Mesendoderm (in vitro differentiated cells): ENCODE measurements at places on chromosomes 6 and 20.

GRCh38 chr6:16730738-16731477 lies 30.4 kb downstream of the ATXN1 start:
- DNase-seq, result no peak

- peak; percentile 50 for DNase-seq
Measured at GRCh38 chr6:148885925-148886845, 139.4 kb downstream of the UST start.

DNA sequence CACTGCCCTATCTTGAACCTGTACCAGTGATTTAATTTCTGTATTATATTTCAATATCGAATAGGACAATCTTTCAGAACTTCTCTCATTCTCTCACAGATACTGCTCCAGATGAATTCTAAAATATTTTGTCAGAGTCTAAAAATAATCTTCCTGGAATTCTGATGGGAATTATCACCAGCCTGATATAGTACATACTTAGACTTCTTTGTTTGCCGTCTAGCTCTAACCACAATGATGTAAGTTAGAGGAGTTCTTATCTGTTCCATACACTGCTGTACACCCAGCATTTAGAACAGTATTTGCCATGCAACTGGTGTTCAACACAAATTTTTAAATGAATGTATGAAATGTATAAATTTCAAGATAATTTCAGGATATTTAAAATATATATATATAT lies 1.3 kb upstream of the HUS1B start:
- DNase-seq, result no peak

DNA sequence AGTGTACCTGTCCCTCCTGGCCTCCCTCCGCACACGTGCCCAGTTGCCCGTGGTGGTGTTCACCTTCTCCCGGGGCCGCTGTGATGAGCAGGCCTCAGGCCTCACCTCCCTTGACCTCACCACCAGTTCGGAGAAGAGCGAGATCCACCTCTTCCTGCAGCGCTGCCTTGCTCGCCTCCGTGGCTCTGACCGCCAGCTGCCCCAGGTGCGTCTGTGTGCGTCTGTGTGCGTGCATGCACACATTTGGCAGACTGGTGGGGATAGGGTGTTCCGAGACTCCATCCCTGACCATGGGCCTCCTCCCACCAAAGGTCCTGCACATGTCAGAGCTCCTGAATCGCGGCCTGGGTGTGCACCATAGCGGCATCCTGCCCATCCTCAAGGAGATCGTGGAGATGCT lies 4.9 kb downstream of the SKIC2 start:
- DNase-seq, result no peak

DNA sequence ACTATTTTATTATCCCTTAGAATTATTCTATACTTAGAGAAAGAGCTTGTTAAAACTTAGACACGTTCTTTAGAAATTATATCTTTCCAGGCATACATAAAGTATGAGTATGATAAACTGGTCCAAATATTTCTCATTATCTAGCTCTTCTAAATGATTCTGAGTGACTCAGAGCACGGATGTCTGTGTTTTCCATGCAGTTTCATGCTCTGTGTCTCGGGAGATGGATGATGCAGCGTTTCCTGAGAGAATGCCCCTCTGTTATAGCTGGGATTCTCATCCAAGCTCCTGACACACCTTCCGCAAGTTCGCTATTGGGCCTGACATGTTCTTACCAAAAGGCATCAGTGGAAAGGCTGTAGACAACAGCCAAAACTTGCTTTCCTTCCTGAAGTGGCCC lies 19.3 kb downstream of the SIRT5 start:
- no peak for DNase-seq

- no peak for DNase-seq
Measured at GRCh38 chr6:168120390-168121302, 41.6 kb upstream of the FRMD1 start.

- DNase-seq, result no peak
Measured at GRCh38 chr20:3521852-3522740, 51.3 kb downstream of the ATRN start.

GRCh38 chr6:122530440-122531046 lies 58.9 kb upstream of the SERINC1 start:
- peak; percentile 86 for DNase-seq
